ENCODE measurements at places on chromosomes 5 and 9.

GRCh38 chr9:34493972-34494535, 28.7 kb downstream of the ENHO start:
- DNase-seq, result no peak

DNA sequence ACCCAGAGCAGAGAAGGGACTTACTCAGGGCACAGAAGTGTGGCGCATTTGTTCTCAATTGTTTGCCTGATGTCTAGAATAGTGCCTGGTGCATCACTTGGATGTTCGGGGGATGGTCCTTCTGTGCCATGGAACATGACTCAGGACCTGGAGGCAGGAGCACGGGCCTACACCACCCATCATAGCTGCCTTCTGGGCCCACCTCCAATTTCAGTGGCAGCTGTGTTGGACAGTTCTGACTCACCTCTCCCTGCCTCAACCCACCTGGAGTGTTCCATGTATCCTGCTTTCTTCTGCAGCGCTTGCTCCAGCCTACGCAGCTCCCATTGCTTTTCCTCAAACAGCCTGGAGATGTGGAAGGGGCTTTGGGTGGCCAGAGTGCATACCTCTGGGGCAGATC, 12.5 kb upstream of the CXCL14 start:
- no peak for DNase-seq

DNA sequence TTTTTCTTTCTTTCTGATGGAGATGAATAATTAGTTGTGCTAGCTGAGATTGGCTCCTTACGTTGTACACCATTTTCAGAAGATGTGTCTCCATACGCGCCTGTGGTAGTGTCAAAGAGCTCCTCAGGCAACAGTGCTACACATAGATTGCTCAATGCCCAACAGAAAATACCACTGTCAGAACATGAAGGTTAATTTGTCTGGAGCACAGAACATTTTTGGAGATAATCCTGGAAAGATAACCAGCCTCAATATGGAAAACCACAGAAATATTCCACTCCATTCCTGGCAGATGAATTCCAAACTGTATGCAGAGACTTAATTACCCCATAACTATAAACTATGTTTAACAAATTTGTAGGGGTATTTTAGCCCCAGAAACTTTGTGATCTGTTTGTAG, 233.6 kb downstream of the MARCHF11 start:
- DNase-seq, result no peak

DNA sequence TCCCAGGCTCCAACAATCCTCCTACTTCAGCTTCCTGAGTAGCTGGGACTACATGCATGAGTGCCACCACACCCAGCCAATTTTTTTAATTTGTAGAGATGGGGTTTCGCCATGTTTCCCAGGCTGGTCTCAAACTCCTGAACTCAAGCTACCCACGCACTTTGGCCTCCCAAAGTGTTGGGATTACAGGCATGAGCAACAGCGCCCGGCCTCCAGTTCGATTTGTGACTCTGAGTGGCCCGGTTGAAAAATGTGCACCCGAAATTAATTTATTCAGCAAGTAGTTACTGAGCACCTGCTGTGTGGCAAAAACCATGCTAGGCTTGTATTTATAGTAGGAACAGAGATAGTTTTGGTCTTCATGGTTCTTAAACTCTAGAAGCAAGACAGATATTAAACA, 58.3 kb downstream of the MVB12B start:
- DNase-seq, result no peak

DNA sequence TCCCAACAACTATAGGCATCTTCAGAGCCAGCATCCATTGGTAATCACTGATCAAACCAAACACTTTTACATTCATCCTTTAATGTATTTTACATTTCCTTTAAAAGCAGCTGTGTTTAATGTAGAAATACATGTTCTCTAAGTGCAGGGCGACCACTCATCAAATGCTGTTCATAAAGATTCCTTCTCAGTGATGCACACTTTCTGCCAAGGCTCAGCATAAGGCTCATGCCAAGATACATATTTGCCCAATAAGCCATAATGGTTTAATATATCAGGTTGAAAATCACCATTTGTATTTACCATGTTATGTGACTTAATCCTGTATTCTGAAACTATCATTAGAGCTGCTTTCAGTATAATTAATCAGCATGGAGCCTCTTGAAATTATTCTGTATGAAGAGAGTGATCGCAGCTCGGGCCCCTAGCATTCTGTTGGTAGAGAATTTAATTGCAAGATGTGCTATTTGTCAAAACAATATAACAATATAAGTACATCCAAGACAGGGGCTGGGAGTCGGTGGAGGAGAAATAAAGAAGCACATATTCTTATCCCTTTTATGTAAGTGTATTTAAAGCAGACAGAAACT, 267.5 kb downstream of the EBF1 start:
- no peak for DNase-seq

- DNase-seq, result peak; percentile 27
These were observed 33.7 kb upstream of the ADRB2 start for GRCh38 chr5:148792744-148793143.

DNA sequence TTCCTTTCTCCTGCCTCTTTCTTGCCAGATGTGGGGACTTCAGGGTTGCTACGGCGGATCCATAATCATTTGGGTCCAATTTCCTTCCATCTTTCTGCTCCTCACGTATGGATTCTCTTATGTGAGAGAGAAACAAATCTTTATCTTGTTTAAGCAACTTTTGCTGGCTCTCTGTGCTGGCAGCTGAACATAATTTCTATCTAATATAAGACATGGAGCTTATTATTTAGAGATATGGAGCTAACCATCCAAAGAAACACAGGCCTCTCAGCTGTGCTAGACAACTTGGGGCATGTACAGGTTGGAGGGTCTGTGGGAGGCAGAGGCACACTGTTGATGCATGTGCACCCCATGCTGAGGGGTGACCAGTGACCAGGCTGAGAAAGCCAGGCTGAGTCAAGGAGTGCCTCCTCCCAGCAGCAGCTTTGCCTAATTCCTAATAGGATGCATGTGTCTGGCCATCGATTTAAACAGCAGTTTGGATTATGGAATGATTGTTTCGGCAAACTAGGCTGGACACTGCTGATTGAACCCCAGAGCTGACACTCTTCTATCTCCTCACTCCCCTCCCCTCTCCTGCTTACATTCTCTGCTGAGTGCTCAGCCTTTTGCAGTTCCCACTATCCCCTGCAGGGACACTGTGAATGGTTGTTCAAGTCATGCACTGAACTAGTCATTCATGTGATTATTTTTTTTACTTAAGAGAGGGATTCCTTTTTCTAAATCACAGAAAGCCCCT, 195.8 kb downstream of the ERCC6L2 start:
- no peak for DNase-seq

GRCh38 chr5:160905285-160905684, 53.3 kb upstream of the ATP10B start:
- no peak for DNase-seq

GRCh38 chr9:137924169-137924568, 46.6 kb downstream of the CACNA1B start:
- DNase-seq, result no peak

- DNase-seq, result peak; percentile 28
These were observed 117.2 kb downstream of the INVS start for GRCh38 chr9:100216178-100216787.

- no peak for DNase-seq
These were observed 428.2 kb downstream of the ENC1 start for GRCh38 chr5:74212336-74212735.

DNA sequence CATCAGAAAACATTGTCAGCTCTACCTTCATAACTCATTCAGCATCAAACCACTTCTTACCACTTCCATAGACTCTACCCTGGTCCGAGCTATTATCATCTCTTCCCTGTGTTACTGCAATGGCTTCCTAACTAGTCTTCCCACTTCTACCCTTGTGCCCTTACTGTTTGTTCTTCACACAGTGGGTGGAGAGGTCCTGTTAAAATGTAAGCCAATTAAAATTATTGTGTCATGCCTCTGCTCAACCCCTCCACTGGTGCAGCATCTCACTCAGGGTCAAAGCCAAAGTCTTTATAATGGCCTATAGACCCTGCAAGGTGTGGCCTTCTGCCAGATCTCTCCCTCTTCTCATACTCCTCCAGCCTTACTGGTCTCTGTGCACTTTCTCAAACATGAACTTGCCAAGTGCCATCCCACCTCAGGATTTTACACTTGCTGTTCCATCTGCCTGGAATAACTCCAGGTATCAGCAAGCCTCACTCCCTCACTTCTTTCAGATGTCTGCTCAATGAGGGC, 22.8 kb upstream of the ARAP3 start:
- no peak for DNase-seq

GRCh38 chr5:76404223-76405211, 1.4 kb downstream of the IQGAP2 start:
- no peak for DNase-seq

DNA sequence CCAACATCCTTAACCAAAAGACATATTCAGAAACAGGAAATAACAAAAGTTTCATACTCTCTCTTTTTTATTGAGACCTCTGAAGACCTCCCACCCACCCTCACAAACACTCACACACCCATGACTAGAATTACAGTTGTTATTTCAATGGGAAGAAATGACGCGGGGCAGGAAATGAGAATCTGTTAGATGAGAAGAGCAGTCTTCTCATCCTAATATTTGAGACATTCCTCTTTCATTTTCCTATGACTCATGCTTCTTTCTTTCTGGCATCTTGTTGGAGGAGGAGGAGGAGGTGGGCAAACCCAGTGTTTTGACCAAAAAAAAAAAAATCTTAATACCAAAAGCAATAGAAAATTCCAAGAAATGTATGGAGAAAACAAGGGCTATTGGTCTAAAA, 179.5 kb upstream of the TARS1 start:
- peak; percentile 10 for DNase-seq

GRCh38 chr9:120532475-120532874, 47.5 kb downstream of the CDK5RAP2 start:
- no peak for DNase-seq

GRCh38 chr9:34380511-34381315, 4.0 kb upstream of the MYORG start:
- DNase-seq, result peak; percentile 21

DNA sequence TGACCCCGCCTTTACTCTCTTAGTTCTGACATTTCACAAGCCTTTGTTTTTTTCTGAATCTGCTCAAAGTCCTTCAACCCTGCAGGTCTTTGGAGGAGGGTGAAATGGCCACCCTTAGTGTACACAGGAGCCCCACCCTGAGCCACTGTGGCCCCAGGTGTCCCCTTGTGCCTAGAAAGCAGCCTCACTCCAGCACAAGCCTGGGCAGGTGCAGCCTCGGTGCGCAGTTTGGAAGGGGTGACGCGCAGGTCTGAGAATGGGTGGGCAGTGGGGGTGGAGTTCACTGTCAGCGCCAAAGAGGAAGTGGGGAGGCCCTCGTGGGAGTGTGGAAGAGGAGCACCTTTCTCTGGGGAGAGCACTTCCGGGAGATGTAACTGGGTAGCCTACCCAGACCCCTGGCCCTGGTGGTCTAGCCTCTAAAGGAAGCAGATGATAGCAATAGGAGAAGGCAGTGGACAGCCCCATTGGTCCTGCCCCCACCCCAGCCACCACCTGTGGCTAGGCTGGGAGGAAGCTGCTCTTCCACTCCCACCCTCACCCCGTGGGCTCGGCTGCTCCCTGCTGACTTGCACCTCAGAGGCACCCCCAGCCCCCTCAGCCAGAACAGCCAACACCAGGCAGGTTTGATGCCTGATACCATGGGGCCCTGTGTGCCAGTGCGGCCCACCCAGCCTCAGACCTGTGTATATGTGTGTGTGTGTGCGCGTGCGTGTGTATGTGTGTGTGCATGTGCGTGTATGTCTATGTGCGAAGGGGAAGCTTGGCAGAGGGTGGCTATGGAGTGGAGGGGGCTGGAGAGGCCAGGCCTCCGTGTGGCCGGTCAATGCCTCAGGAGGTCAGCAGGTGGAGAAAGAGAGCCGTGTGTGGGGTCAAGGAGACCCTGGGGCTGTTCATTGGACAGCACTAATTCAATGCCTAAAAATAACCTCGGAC, 16.8 kb upstream of the DAB2IP start:
- peak; percentile 22 for DNase-seq

- no peak for DNase-seq
These were observed 28.8 kb downstream of the SLC46A2 start for GRCh38 chr9:112861638-112862555.

DNA sequence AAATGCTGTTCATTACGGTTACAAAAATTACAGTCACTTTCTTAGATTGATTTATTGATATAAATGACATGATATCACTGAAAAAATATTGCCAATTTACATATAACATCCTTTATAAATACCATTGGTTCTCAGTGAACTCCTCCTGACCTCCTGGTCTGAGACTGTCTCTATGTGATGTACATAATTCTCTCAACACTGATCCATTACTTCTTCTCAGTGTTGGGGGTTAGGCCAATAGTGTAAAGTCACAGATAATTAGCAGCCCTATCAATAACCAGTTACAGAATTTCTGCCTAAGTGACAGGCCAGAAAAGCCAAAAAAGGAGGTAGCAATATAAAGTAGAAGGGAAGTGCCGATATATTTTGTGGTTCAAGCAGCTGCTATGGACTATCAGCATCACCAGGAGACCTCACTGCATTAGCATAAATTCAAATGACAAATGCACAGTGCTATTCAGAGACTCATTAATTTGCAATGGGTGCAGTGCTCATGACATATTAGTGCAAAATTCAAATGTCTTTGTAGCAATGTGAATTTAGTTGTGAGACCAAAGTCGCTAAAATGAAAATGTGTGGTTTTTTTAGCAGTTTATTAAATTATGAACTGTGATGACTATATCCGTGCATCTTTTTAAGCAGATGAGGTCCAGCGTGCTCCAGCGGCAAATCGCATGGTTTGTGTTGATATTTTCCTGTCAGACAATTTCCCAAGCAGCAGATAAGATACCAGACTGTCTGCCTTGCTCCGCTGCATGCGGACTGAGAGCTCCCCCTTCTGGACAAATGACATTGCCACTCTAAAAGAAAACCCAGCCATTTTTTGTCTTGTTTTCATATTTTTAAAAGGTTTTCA, 144.6 kb downstream of the CETN3 start:
- peak; percentile 73 for DNase-seq

Data from kidney glomerular epithelial cell (primary cell).